ENCODE measurements at places on chromosomes 16 and 17.

DNA sequence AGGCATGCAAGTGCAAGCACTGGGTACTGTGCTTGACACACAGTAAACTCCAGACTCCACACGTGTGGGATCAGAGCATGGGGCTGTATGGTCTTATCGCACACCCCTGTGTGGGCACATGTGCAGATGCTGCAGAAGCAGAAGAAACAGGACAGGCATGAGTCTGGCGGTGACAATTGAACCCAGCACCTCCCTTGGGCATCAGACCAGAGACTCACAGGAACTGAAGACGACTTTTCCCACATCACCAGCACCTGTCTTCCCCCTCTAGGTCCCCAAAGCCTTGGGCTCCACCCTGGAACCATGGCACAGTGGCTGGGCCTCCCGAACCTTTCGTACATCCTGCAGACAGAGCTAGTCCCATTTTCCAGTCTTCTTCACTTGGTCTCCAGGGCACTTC, 126.4 kb upstream of the CDH5 start:
- DNase-seq: no peak

DNA sequence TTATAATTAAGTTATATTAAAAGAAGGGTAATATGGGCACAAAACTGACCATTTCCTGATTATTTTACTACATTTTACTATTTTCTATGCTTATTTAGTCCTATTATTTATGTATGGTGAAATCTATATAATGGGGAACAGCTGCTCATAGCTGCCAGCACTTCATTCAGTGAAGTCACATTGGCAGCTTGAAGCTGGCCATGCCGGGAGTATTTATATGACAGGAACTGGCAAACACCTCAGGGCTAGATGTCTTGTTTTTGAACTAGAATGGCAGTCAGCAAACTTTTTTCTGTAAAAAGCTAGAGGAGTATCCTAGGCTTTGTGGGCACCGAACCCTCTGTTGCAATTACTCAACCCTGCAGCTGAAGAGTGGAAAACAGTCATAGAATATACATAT, 104.1 kb downstream of the CDH13 start:
- no peak for DNase-seq

DNA sequence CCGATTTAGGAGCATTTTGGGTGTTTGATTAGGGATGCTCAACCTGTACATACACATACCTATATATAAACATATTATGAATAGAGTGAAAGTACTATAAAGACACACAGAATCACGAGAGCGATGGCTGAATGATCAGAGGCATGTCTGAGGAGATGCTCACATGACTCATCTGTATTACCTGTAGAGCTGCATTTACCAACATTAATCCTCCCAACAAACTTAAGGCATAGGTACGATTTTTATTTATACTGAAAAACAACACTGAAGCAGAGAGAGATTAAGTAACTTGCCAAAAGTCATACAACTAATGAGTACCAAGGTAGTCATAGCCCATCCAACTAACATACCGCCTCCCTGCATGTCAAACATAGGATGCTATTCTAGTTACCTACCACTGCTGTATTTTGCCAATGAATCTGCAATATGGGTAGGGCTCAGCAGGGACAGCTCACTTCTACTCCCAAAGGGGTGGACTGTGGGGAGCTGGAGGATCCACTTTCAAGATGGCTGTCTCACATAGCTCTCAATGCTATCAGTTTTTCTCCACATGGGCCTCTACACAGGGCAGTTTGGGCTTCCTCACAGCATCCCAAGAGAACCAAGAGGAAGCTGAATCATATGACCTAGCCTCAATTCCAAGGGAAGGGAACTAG, 7.3 kb downstream of the CYB5D1 start:
- DNase-seq: no peak

DNA sequence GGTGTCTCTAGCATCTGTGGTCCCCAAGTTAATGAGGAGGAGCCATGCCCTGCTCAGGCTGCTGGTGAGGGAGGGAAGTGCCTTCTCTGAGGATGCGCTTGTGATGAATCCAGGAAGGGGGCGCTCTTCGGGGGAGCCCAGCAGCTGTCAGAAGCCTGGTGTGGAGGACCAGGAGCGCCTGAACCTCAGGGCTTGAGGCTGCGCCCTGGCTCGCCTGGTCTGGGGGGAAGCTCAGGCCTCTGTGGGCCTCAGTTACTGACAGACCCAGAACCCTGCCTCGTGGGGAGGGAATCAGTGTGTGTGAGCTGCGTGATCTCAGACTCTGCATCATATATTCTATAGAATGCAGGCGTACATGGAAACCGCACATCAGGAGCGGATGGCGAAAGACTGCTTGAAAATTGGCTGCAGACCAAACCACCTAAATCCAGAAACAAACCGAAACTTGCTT, 126.1 kb downstream of the SEC14L1 start:
- no peak for DNase-seq
